Stimulated activated CD4-positive, alpha-beta T cell treated with anti-CD3 and anti-CD28 coated beads, Interleukin-2, amount 100 ng/mL, for 24 hours (primary cell): ENCODE measurements at places on chromosomes 2 and 18.

DNA sequence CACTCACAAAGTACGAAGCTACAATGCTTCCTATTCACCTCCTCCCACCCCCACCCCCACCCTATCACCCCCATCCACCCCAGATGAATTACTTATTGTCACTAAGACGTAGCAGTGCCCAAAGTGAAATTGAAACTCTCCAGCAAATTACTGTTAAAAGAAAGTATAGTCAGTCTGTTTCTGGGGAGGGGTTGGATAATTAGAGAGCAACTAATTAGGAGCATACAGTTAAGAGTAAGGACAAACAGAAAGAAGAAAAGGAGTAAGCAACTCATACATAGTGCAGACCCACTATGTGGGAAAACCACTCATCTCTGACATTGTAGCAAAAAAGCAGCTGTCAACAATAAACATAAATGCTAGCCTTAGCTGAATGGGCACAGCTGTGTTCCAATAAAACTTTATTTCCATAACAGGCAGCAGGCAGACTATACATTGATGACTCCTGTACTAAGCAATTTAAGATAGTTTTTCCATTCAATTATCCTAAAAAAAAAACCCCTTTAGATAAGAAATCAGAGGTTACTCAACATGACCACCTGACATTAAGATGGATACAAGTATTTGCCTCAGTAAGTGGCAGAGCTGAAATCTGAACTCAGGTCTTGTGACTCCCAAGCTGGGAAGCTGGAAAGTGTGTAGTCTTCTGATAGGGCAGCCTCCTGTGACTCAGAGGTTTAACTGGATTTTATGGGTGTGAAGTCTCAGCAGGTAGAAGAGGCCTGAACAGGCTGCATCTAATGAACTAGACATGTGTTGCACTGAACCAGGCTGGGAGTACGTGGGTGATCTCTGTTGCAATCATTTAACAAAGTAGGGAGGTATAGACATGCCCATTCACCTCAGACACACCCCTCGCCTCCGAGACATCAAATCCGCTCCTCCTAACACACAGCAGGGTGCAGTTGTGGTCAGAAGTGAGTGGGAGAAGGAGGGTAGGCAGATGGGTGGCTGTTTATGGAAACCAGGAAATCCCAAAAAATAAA, 171.8 kb upstream of the KLF7 start:
- DNase-seq = peak; percentile 14

DNA sequence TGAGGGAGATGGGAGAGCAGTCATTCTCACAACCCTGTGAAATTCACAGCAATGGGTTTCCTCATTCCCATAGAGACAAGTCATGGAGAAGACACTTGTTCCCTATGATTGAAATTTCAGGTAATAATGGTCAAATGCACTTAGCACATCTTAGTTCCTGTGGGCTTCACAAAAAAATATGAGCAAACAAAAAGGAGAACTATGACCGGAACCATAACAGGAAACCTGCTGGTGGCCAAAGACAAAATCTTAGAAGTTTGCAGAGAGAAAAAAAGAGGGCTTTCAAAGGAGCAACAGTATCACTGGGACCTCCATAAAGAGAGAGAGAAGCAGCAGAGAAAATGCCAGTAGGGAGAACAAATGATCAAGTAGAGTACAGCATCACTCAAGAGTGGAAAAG, 138.9 kb upstream of the APCDD1 start:
- DNase-seq = no peak

- no peak for DNase-seq
Observed at GRCh38 chr2:86411396-86411795, 29.8 kb upstream of the KDM3A start.

DNA sequence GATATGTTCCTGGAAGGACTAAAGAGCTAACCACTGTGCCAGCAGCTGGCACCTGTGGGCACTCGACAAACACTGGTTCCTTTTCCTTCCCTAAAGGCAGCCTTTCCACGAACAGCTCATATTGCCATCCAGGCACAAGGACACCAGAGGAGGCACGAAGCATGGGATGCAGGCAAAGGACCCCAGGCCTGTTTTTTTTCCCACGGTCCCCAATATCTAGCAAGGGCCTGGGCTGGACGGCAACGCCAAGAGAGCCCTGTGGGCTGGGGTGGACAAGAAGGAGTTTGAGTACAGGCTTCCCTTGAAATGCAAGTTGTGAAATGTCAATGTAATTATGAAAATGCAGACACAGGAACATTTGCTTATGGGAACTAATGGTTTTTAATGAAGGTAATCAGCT, 135.9 kb downstream of the CYP26B1 start:
- no peak for DNase-seq
